Fibroblast of mammary gland (primary cell): ENCODE measurements at places on chromosomes 12 and 14.

- peak; percentile 51 for DNase-seq
These were observed at the start of gene LTBP2 for GRCh38 chr14:74611650-74612349. Gene LTBP2, minus strand, starts transcription at chr14:74612237. Its CDS starts 293 bp downstream, at chr14:74611944.

GRCh38 chr12:41663598-41664265, 475.6 kb downstream of the PDZRN4 start:
- peak; percentile 19 for DNase-seq

DNA sequence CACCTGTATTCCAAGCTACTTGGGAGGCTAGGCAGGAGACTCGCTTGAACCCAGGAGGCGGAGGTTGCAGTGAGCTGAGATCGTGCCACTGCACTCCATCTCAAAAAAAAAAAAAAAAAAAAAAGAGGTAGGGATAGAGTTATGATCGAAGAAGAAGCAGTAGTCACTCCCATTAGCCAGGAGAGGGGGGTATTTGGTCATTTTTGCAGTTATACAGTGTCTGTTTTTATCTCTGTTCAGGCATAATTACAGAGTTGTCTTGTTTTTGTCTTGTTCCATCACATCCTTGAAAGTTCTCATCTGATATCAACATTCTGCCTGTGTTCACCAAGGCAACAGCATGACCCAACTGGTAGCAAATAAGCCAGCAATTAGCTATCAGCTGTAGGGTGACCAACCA, 98.5 kb upstream of the TMPO start:
- DNase-seq = peak; percentile 68

- no peak for DNase-seq
These were observed 132.8 kb downstream of the SAMD4A start for GRCh38 chr14:54699735-54700134.

DNA sequence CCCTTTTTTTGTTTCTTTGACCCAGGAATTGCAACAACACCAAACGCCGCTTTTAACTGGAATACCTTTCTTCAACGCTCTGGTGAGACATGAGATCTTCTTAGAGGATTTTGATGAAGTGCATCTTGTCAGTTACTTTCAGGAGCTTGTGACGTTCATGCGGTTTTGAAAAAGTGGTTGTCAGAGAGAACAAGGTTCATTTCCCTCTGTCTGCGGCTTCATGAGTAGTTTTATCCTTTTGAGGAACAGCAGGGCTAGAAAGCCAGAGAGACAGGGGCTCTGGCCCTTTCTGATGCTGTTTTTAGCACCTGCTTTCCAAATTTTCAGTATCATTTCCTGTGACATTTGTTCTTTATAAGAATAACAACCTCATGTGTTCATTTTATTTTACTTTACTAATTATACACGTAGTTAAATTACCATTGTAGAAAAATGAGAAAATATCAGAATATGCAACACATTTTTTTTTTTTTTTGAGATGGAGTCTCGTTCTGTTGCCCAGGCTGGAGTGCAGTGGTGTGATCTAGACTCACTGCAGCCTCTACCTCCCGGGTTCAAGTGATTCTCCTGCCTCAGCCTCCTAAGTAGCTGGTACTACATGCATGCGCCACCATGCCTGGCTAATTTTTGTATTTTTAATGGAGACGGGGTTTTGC, 61.8 kb downstream of the GLT1D1 start:
- no peak for DNase-seq
